ENCODE measurements at places on chromosomes 12 and 14. TPM values are rescaled to one million over a fixed set of nuclear protein-coding genes. Genes with fewer than 3 reads are reported as not detected.

AQP5 gene
- not detected for total RNA-seq

SPRING1 gene
- 16.4 TPM for total RNA-seq

DNA sequence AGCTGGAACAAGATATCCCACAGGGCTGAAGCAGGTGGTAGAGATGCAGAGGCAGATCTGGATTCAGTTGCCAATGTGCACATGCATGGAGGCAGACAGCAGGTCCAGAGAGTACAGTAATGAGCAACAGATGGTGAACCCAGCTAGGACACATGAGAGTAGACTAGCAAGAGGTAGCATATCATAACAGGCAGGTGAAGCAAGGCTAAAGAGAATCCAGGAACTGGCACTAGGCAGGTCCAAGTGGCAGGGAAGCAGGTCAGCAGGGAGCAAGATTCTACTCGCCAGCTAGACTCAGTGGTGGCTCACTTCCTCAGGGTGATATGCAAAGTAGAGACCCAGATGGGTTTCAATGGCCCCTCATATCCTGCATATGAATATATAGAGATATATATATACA lies 15.3 kb upstream of the MYF6 start:
- H3K4me3 ChIP-seq, result no peak overlapping the region
- H3K4me1 ChIP-seq, result no peaks in the 10 kb centered on the region
- H3K27me3 ChIP-seq, result no peaks in the 10 kb centered on the region

DNA sequence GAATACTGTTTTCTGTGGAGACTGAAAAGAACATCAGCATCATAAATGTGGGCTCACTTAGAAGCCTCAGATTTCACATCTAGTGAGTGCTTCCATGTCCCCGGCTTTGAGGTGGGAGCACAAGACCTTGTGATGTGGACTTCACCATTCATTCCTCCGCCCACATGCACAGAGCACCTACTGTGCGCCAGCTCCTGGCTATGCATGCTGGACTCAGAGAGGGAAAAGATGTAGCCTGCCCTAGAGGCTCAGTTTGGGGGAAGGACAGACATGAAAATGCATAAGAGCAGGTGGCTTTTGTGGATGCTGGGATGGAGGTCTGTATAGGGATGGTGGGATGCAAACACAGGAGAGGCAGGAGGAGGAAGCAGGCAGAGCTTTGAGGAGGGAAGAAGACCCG lies 65.0 kb downstream of the SERPINA3 start:
- DNase-seq, result no peak
- no peaks in the 10 kb centered on the region for H3K36me3 ChIP-seq
- no peak overlapping the region for H3K4me3 ChIP-seq
- H3K27ac ChIP-seq, result no peak overlapping the region
- peaks cover 5% of the 10 kb centered on the region for H3K4me1 ChIP-seq

- H3K36me3 ChIP-seq, result no peaks in the 10 kb centered on the region
- H3K4me3 ChIP-seq, result no peak overlapping the region
- DNase-seq, result no peak
- H3K27me3 ChIP-seq, result no peaks in the 10 kb centered on the region
These were observed 217.6 kb downstream of the EFCAB11 start for GRCh38 chr14:89736881-89737280.

DNA sequence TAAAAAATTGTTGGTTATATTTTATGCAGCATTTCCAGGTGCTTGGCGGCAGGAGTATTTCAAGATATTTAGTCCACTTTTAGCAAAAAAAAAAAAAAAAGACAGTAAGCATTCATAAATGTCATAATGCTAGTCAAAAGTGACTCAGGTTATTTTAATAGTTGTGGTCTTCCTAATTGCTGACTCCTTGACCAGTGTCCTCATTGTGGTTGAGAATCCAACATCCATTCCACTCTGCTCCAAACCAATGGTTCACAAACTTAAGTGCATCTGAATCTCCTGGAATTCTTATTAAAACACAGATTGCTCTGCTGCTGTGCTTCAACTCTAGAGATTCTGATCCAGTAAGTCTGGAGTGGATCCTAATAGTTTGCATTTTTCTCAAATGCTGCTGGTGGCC lies 71.4 kb downstream of the AKAP6 start:
- peak; percentile 30 for DNase-seq
- H3K4me1 ChIP-seq, result peaks cover 2% of the 10 kb centered on the region
- H3K27ac ChIP-seq, result no peak overlapping the region
- H3K4me3 ChIP-seq, result no peak overlapping the region
- no peaks in the 10 kb centered on the region for H3K36me3 ChIP-seq
